ENCODE measurements at places on chromosomes 12 and 14.

DNA sequence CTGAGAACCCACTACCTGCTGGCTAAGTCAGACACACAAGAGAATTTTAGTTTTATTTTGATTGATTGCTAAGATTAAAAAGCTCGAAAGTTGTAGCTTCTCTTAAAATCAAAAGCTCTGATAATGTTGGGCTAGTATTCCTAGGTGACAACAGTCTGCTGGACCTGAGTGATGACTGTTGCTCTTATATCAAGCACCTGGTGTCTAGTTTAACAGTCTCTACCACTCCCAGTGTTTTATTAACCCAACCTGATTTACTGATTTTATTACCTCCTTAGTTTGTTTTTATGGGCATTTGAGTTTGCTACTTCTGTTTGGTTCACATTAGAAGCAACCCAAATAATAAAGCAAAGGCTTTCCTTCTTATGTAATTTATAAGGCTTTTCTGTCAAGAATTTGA lies 41.8 kb downstream of the ATP6V1D start:
- no peak for DNase-seq

- DNase-seq: no peak
These were observed 592.0 kb upstream of the LMO3 start for GRCh38 chr12:17197971-17198370.

- DNase-seq: no peak
These were observed 211.1 kb downstream of the ALG10B start for GRCh38 chr12:38527631-38528030.

DNA sequence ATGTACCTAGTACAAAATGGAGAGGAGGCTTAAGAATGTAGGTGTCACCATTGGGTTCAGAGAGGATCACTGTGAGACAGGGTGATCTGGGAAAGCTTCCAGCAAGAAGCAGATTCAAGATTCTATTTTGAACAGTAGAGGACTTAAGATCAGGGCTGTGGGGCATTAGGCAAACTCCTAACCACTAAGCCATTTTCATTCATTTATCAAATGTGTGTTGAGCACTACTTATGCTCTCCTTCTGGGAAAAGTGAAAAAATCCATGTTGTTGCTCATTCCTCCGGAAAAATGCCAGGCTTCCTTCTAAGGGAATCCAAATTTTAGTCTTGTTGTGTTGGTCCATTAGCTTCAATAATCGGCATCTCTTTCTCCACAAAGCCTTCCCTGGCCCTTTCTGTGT lies 163.4 kb downstream of the NUAK1 start:
- DNase-seq: no peak

GRCh38 chr12:70920891-70921290 lies 353 bp upstream of the PTPRR start:
- no peak for DNase-seq
